ENCODE measurements at places on chromosomes 3 and 15. TPM values are rescaled to one million over a fixed set of nuclear protein-coding genes. Genes with fewer than 3 reads are reported as not detected.

GRCh38 chr15:41494922-41495735 is 1.5 kb downstream of the ITPKA start:
- H3K4me3 ChIP-seq: peak overlapping the region; percentile 67
- peaks cover 8% of the 10 kb centered on the region for H3K4me1 ChIP-seq
- no peak overlapping the region for H3K27ac ChIP-seq
- H3K36me3 ChIP-seq: no peaks in the 10 kb centered on the region
- H3K27me3 ChIP-seq: peaks cover 17% of the 10 kb centered on the region
- no peak for DNase-seq

- H3K4me1 ChIP-seq: no peaks in the 10 kb centered on the region
- H3K27me3 ChIP-seq: no peaks in the 10 kb centered on the region
- DNase-seq: no peak
- no peak overlapping the region for H3K4me3 ChIP-seq
- H3K36me3 ChIP-seq: no peaks in the 10 kb centered on the region
- H3K27ac ChIP-seq: no peak overlapping the region
Observed at GRCh38 chr15:66220601-66221000, 32.9 kb downstream of the MEGF11 start.

DNA sequence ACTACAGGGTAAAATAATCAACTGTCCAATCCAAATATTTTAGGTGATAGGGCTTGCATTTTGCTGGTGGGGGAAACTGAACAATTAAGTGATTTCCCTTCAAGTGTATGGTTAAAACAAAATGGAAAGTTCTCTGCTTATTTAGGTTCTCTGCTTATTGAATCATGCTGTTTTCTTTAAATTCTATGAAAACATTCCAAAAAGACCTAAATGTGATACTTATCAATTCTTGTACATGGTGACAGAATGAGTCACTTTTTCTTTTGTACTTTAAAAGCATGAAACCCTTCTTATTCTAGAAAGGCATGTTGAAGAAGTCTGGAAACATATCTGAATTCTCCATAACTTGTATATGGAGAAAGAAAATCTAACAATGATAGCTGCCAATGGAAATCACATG is 192.6 kb downstream of the FMN1 start:
- H3K27ac ChIP-seq: no peak overlapping the region
- no peaks in the 10 kb centered on the region for H3K4me1 ChIP-seq
- DNase-seq: no peak
- H3K36me3 ChIP-seq: no peaks in the 10 kb centered on the region

GRCh38 chr15:86063356-86064095 is 16.1 kb upstream of the AGBL1 start:
- no peaks in the 10 kb centered on the region for H3K27me3 ChIP-seq
- no peak overlapping the region for H3K4me3 ChIP-seq
- H3K4me1 ChIP-seq: no peaks in the 10 kb centered on the region
- DNase-seq: no peak

DNA sequence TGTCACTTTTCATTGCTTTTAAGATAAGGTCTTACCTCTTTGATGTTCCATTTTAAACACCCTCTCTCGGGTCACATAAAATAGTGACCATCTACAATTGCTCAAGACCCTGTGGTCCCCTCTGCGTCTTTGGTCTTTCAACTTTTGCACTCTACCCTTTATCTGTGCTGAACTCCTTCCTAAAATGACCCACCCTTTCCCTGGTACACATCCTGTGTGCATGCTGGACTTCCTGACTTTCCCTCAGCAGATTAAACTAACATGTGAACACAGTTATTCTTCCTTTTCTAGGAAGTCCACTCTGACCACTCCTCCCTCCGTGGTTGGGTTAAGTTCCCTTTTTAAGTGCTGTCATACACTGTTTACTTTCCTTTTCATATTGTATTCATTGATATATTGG is 414.2 kb downstream of the GABRB3 start:
- no peaks in the 10 kb centered on the region for H3K4me1 ChIP-seq
- no peak for DNase-seq
- no peak overlapping the region for H3K4me3 ChIP-seq
- no peaks in the 10 kb centered on the region for H3K27me3 ChIP-seq
- H3K36me3 ChIP-seq: no peaks in the 10 kb centered on the region

DNA sequence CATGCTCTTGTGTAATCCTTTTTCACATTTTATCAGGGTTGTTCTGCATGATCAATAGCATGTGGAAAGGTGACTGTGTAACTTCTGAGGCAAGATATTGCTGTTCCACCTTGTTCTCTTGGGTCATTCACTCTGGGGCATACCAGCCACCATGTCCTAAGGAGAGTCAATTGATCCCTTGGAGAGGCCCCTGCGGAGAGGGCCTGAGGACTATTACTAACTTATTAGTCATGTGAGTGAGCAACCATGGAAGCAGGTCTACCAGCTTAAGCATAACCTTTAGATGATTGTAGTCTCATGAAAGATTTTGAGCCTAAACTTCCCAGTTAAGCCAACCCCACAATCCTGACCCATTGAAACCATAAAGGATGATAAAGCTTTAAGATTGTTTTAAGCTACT is 22.0 kb upstream of the COL6A5 start:
- no peaks in the 10 kb centered on the region for H3K36me3 ChIP-seq
- no peak overlapping the region for H3K27ac ChIP-seq
- no peak overlapping the region for H3K4me3 ChIP-seq
- H3K27me3 ChIP-seq: no peaks in the 10 kb centered on the region
- no peak for DNase-seq

DNA sequence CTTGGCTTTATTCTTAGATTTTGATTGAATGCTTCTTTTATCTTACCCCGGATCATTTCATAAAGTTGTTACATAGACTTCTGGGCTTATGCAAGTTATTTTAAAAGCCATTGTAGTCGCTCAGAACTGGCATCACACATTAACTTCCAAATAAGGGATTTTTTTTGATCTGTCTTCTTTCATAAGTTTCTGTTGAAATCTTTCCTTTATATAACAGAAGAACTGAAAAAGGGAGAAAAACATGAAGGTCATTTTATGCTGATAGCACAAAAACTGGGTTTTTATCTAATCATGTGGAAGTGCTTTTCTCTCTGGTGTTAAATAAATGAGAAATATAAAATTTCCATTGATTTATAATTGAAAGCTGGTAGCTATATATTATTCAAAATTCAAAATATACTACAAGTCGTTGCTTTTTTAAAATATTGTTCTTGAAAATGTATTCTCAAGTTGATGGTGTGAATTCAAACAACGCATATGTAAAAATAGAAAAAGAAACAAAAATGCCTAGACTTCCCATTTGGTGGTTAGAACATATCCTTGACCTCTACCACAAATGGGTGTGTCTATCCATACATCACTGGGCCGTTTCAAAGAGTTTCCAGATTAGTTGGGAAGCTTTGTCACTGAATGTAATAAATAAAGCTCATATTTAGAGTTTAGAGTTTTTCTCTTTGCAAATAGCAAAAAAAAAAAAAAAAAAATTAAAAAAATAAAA is 258.3 kb upstream of the ZPLD1 start:
- no peaks in the 10 kb centered on the region for H3K27me3 ChIP-seq
- H3K36me3 ChIP-seq: no peaks in the 10 kb centered on the region
- no peak for DNase-seq
- peak overlapping the region; percentile 72 for H3K27ac ChIP-seq

DNA sequence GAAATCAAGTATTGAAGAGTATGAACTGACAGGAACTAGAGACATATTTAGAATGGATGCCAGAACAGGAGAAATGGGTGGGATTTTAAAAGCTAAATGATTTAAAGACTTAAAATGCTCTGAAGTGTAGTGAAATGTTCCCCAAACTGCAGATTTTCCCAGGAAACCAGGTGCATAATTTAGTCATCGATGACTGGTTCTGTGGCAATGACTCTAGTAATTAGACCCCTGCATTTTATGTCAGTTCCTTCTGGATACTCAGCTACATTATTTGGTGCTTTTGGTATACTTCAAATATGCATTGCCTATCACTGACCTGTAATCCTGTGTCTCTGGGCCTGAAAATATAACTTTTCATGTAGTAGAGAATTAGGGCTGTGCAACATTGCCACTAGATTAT is 16.8 kb downstream of the AGTR1 start:
- no peak overlapping the region for H3K27ac ChIP-seq
- no peaks in the 10 kb centered on the region for H3K36me3 ChIP-seq
- no peaks in the 10 kb centered on the region for H3K27me3 ChIP-seq
- no peak overlapping the region for H3K4me3 ChIP-seq
- no peaks in the 10 kb centered on the region for H3K4me1 ChIP-seq

GRCh38 chr3:110646496-110646895 is 425.1 kb upstream of the NECTIN3 start:
- no peaks in the 10 kb centered on the region for H3K4me1 ChIP-seq
- H3K4me3 ChIP-seq: no peak overlapping the region
- no peak for DNase-seq
- no peak overlapping the region for H3K27ac ChIP-seq

SLCO2A1 gene
- 3.0 TPM for total RNA-seq

FMN1 gene
- total RNA-seq: 3.8 TPM

WWTR1 gene
- 103 TPM for total RNA-seq

DENND4A gene
- total RNA-seq: 27.1 TPM

UMPS gene
- total RNA-seq: 22.8 TPM

POU1F1 gene
- not detected for total RNA-seq

FGF12 gene
- total RNA-seq: 1.0 TPM

INAFM2 gene
- 11.1 TPM for total RNA-seq
